BJ (cell line): ENCODE measurements at places on chromosomes 5 and 9.

DNA sequence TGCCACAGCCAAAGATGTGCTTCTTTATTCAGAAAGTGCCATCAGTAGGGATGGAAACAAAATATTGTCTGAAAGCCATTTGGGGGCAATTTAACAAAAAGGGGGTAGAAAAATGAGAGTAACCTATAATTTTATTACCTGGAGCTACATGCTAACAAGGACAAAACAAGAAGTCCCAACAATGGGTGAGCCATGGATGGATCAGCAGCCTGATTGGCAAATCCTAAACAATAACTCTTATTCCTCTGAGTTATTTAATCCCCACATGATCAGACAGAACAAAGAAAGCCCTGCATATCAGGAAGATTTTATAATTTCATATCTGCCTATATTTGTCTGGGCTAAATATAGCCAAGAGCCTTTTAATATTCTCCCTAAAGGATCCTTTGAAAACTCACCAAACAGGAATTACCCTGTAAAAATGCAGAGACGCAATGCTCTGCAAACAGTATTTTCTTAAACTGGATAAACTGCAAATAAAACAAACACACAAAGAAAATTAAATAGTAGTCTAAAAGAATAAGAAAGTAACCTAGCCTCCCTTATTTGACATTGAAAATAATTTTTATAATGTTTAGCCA lies 483.4 kb downstream of the ZNF608 start:
- DNase-seq, result no peak

DNA sequence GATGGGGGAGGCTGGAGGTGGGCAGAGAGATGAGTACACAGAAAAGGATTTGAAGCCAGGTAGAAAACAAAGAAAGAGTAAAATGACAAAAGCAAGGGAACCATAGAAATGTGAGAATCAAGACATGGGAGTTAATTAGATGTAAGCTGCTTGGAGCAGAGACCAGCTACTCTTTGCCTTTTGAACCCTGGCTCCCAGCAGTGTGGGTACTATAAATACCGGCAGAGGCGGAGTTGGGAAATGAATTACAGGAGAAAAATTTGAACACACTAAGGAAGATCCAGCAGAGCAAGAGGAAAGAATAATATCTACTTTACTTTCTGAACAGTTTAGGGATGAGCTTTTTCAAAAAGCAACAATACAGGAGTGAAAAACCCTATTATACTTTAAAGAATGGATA lies 36.5 kb downstream of the KIF24 start:
- no peak for DNase-seq

DNA sequence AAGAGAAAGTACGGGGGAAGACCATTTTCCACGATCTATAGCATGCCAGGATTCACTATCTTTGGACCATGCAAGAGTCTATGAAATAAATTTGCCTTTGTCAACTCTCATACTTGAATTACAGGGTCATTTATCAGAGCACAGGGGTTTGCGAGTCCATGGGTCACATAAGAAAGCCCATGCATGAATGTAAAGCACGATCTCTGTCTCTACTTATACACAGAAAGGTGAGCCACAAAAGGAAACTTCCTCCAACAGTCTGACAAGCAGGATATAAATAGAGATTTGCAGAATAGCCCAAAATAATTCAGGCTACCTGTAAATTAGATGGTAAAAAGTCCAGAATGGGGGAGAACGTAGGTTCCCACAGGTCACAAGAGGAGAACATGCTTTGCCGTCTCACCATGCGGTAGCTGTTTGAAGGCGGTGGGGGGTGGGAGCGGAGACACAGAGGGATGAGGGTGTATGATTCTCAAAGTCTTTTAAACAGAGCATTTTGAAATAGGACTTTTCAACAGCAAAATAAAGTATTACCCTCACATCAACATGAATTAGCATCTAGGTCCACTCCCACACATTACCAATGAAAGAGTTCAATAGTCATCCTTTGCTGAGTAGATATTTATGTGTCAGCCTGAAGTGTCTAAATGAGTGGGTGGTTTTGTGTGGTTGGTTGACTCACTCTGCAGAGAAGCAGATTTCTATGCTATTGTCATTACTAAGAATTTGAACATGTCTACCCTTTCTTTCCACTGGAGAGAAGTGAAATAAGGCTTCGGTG lies 279.7 kb downstream of the EBF1 start:
- no peak for DNase-seq

DNA sequence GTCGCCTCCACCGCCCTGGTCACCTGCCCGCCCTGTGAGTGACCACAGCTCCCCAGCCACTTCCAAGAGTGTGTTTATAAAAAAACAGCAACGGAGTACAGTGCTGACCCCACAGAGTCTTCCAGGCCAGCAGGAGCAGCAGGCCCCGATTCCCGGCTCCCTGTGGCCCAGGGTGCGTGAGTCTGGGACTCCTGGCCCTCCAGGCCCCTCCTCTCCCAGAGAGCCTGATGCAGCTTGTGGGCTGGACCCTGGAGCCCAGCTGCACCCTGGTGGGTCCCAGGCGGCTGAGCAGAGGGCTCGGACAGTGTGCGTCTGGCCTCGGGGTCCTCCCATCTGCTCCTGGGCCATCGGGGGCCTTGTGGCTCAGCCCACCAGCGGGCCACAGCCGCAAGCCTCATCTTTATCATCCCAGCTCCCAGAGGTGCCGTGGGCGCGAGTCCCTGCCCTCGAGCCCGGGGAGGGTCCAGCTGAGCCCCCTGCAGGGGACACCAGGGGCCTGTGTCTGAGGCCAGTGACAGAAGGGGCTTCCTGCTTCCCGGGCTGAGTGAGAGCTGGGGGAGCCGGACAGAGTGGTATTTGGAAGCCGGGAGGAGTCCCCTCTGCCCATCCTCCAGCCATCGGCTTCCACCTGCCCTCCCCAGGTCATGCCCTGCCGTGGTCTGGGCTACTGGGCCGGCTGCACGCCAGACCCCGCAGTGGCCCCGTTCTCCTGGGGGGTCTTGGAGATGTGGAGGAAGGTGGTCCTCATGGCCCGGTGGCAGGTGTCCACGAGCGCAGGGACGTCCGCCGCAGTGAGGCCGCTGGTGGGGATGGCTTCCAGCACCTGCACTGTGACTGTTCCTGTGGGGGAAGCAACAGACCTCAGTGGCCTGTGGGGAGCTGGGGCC lies 10.6 kb downstream of the EGFL7 start:
- DNase-seq, result no peak

DNA sequence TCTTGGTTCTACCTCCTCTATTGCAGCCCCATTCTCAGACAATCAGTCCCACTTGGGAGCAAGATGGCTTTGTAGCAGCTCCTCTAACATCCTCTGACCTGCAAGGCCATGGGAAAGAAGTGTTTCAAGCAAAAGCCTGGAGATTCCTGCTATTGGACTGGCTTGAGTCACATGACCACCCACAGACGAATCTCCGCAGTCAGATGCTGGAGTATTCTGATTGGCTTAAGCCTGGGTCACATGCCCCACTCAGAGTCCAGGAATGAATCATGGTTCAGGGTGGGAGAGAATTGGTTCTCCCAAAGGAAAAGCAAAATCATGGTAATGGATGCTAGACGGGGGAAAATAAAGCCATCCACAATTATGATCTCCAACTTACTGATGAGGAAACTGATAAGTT lies 22.6 kb upstream of the LMX1B start:
- no peak for DNase-seq

DNA sequence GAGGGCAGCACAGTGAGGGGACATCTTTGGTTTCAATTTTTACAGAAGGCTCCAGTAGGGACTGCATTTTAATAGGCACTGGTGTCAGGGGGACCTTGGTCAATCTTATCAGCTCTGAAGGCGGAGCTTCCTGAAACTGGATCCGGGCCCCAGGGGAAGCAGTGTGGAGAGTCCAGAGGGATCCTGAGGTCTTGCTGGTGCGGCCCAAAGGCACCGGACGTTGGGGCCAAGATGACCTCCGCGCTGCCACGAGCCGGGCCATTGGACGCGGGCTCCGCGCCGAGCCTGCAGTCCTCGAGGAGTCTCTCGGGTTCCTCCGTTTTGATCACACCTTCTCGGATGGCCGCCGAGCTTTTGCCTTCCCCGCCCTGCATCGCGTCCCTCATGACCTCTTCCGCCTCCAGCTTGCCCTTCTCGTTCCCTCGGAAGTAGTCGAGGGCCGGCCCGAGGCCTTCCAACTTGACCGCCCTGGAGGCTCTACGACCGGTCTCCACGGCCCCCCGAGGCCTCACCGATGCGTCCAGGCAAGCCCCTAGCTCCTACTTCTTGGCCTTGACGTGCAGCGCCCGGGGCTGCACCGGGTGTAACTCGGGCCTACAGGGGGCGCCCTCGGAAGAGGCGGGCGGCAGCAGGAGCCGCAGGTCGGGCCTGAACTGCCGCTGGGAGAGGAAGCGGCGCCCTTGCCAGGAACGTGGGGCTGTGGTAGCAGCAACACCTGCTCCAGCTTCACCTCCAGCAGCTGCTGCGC lies 18.8 kb downstream of the C5orf52 start:
- DNase-seq, result no peak

DNA sequence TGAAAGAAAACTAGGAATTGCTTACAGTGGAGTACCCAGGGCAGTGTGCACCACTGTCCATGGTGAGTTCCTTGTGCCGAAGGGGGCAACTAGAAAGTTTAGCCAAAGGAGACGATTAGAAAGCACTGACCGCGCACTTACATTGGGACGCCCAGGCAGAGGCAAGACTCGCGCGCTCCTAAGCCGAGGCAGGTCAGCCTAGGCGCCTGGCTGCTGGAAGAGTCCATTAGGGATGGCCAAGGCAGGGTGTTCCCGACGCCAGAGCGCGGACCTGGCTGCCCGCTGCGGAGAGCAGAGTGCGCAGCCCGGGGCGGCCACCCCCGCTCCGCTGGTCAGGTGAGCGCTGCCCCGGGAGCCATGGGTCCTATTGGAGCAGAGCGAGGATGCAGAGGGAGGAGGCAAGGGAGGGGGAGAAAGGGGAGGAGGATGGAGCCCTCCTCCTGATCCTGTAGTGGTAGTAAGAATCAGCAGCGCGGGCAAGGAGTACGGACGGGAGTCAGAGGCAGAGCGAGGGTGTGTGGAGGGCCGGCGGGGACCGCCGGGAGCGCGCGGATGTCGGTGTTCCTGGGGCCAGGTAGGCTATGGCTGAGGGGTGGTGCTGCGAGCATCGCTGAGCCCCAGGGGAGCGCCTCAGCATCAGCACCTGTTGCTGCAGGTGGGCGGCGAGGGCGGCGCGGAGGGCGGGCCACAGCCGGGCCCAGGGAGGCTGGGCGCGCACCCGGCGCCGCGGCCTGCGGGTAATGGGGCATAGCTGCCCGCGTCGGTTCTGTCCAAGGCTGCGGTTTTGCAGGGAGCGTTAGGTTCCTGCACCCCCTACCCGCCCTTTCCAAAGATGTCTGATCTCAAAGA lies at the start of gene ADGRV1:
Gene ADGRV1 (plus strand): TSS at position 454 of the 849 bp plus-strand sequence. CDS start 99 bp downstream, at position 553.
- no peak for DNase-seq

- no peak for DNase-seq
These were observed 84.6 kb upstream of the FSTL4 start for GRCh38 chr5:133696782-133697507.

GRCh38 chr5:77558266-77558665 lies 66.2 kb upstream of the WDR41 start:
- DNase-seq, result no peak

DNA sequence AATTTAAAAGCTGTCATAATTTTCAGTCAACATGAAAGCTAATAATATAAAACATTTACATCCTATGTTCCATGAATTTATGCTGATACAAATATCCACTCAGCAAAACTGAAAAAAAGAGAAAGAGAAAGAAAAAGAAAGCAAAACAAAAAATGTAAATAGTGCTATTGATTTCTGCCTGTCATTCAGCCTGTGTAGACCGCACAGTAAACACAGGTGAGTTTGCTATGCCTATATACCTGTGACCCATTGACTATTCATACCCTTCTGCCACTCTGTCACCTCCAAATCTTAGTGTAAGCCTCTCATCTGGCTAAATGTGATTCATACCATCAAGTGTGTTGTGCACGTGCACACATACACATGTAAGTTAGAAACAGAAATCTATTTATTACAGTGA lies 359.0 kb upstream of the RORB start:
- no peak for DNase-seq

- no peak for DNase-seq
These were observed 441.5 kb downstream of the ENC1 start for GRCh38 chr5:74199005-74199404.

DNA sequence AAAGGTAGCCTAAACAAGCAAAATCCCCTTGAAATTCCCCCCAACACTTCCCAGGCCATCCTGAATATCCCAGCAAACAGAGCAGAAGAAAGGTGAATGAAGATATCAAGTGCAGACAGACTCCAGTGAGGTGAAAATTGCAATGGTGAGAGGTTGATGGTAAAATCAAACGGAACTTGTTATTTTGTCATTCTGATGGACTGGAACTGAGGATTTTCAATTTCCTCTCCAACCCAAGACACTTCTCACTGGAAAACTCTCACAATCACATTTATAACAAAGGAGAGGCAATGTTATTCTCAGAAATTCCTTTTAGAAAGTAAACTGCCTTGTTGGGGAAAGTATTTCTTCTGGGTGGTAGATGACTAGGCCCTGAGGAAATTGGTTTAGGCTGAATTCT lies 412.4 kb upstream of the C9orf72 start:
- no peak for DNase-seq

- DNase-seq, result no peak
These were observed 100.6 kb upstream of the IER5L start for GRCh38 chr9:129278391-129279237.

GRCh38 chr5:156241266-156241665 lies 85.7 kb upstream of the SGCD start:
- no peak for DNase-seq
